Smooth muscle cell of the umbilical artery (primary cell): ENCODE measurements at places on chromosomes 3 and 15. TPM values are rescaled to one million over a fixed set of nuclear protein-coding genes. Genes with fewer than 3 reads are reported as not detected.

Gene SLC24A1
- total RNA-seq = 3.3 and 4.4 TPM in 2 replicates

Gene PML
- total RNA-seq = 34.7 and 61.3 TPM in 2 replicates

Gene CCR8
- total RNA-seq = not detected in 2 replicates

Gene RABL3
- 27.9 and 36.6 TPM in 2 replicates for total RNA-seq

Gene KCTD6
- total RNA-seq = 7.7 and 10.0 TPM in 2 replicates

Gene ISL2
- total RNA-seq = 1.8 and 2.4 TPM in 2 replicates
